ENCODE measurements at places on chromosomes 3 and 15.
A peak's percentile ranks its signal among the peaks of the same experiment; 100 is the strongest.

DNA sequence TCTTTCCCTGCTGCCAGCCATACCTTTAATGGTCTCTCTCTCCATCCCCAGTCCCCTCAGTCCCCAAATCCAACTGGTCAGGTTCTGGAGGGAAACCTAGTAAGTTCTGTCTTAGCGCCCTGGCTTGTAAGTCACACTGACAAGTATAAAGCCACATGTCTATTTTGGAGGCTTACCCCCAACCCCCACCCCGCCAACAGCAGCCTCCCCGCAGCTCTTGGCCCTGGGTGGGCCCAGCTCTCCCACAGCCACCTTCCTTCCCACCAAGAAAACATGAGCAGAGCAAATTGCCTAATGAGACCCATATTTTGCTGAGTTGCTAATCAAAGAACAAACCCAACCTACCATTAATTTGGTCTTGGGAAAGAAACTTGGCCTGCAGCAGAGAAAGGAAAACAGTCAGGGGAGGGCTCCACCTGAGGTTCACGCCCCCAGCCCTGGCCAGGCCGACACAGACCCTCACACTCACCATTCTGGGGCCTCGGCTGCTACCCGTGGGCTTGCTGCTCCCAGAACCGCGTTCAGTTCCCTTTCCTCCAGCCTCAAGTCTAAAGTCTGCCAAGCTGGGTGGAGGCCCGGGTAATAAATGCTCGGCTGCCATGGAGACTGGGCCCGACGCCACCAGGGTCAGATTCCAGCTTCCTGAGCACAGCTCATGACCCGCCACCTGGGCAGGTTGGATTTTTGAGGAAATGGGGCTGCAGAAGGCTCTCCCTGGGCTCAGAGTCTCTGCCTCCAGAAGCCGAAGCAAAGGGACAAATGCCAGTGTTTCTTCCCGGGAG is at the start of gene CALML4:
Gene CALML4, minus strand, starts transcription at position 557 of the 782 bp plus-strand sequence. Its CDS starts 85 bp downstream, at position 472.
- DNase-seq: no peak

GRCh38 chr3:105431200-105431599 is 64.5 kb downstream of the ALCAM start:
- DNase-seq: no peak

- no peak for DNase-seq
These were observed 734.5 kb upstream of the CADM2 start for GRCh38 chr3:84224262-84224661.

- DNase-seq: no peak
These were observed 751.7 kb upstream of the GOLIM4 start for GRCh38 chr3:168847291-168847883.

- no peak for DNase-seq
These were observed 31.1 kb downstream of the SGO1 start for GRCh38 chr3:20154928-20155327.

DNA sequence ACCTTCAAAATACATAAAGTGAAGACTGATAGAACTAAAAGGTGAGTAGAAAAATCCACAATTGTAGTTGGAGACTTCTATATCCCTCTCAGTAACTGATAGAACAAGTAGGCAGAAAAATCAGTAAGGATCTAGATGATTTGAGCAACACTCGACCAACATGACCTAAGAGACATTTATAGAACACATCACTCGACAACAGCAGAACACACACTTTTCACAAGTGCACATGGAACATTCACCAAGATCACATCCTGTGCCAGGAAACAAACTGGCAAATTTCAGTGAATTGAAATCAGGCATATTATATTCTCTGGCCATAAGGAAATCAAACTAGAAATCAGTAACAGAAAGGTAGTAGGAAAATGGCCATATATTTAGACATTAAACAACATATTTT is 37.1 kb downstream of the LYSMD4 start:
- no peak for DNase-seq

- DNase-seq: no peak
These were observed 234.2 kb upstream of the MDFIC2 start for GRCh38 chr3:70546679-70547078.

GRCh38 chr3:175198991-175199783 is 340.1 kb downstream of the NAALADL2 start:
- DNase-seq: no peak

DNA sequence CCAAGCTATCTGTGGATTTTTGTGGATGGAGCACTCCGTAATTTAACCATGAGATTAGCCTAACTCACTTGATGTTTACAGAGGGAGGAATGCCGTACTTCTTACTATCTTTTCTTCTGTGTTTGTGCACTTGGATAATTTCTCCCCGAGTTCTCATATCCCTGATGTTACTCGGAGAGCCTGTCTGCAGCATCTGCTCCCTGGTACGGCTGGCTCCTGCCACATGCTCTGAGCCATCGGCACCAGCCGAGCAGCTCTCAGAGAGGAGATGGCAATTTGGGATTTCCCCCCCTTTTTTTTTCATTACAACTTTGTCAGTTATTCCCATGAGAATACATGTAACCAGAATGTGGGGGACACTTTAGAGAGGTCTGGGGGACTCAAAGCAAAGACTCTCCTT is 155.0 kb downstream of the MCTP2 start:
- no peak for DNase-seq

- DNase-seq: no peak
These were observed 18.6 kb upstream of the IGSF10 start for GRCh38 chr3:151479452-151479851.

DNA sequence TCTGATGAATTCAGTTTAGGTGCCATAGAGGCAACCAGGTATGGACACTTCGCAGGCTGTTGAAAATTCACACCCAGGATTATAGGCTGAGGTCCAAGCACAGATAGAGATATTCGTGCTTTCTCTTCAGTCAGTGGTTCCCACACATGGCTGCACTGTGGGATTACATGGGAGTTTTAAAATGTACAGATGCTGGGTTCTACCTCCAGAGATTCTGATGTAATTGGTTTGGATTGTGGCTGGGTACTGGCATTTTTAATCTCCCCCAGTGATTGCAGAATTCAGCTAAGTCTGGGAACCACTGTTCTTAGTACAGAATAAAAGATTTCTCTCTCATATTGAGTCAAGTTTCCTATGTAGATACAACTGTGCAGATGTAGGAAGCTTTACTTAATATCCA is 91.6 kb downstream of the FOXB1 start:
- DNase-seq: no peak

DNA sequence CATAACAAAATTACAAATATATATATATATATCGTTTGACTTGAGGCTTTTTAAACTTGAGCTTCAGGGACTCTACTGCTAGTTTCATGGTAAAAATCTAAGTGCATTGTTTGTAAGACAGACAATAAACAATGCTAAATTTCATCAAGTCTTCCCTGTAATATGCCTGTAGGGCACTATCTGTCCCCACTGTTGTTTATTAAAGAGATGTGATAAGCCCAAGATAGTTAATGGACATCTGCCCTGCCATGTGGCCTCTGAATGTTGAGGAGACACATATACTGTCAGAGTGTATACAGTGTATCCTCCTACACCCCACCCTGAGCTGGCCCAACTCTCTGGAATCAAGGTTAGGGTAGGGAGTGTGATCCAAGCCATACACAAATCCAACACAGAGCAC is 15.1 kb upstream of the EIF1B start:
- DNase-seq: no peak

DNA sequence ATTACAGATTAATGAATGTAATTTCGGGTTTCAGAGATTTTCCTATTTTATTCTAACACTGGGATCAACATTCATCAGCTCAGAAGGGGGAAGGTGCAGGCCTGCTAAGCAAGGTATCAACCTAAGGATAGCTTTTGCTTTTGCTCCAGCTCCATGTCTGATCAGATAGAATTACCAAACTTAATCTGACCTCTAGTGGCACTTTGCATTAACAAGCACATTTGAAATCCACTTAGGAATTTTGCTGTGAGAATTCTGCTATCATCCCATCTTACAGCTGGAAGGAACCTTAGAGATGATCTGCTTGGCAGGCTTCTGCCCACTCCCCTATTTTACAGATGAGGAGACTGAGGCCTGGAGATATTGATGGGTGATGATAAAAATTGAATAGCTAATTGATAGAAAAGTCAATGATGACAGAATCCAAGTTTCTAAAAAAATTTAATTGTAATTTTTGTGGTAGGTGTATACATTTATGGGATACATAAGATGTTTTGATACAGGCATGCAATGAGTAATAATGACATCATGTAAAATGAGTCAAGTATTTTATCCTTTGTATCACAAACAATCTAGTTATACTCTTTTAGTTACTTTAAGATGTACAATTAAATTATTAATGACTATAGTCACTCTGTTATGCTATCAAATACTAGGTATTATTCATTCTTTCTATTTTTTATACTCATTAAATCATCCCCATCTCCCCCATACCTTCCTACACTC is 209.2 kb upstream of the ZPLD1 start:
- peak; percentile 33 for DNase-seq

DNA sequence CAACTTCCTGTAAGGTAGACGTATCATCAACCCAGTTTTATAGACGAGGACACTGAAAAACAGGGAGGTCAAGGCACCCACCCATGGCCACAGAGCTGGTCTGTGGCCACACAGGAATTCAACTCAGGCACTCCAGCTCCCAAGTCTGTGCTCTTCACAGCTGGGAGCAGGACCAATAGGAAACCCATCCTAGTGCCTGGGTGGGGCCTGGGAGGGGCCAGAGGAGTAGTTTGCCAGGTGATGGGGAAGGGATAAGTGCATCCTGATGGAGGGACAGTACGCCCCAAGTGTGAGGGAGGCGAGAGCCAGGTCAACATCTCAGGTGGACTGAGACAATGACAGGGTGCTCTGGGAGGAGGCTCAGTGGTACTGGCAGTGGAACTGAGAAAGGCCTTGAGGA is 22.0 kb downstream of the KIF9 start:
- DNase-seq: no peak

DNA sequence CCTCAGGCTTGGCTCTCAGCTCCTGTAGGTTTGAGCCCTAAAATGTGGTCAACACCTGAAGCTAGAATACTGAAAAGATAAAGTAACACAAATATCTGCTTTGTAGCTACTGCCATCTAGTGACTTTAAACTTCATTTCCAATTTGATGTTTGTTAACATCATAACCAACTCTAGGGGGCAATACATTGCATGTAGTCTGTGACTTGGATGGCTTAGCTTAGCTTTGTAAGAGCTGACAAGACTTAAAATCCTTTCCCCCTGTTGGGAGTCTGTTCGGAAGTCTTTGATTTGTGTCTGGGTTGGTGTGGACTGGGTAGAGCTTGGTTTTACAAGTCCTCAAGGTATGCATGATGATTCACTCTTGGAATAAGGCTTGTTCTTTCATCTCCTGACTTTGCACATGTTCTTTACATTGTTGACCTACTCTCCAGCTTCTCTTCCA is 51.7 kb downstream of the SCN11A start:
- DNase-seq: no peak

DNA sequence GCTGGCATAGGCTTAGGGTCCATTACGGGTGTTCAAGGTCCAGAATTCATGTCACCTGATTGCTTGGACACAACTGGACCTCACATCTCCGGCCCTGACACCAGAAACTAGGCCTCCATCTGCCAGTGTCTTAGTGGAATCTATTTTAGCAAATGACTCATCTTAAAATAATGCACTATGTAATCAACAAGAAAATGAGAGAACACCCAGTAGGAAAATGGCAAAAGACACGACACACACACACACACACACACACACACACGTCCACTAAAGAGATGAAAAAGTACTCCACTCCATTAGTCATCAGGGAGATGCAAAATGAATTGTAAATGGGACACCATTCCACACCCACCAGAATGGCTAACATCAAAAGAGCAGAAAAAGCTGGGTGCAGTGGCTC is 11.2 kb downstream of the APBA2 start:
- DNase-seq: no peak

- DNase-seq: no peak
These were observed 30.4 kb downstream of the BHLHE40 start for GRCh38 chr3:5009506-5010109.

- no peak for DNase-seq
These were observed 363.4 kb upstream of the C2CD4B start for GRCh38 chr15:62528505-62528904.

GRCh38 chr3:157786211-157786610 is 283.0 kb upstream of the VEPH1 start:
- no peak for DNase-seq

- DNase-seq: no peak
These were observed 31.9 kb upstream of the TSC22D2 start for GRCh38 chr3:150376001-150376848.

DNA sequence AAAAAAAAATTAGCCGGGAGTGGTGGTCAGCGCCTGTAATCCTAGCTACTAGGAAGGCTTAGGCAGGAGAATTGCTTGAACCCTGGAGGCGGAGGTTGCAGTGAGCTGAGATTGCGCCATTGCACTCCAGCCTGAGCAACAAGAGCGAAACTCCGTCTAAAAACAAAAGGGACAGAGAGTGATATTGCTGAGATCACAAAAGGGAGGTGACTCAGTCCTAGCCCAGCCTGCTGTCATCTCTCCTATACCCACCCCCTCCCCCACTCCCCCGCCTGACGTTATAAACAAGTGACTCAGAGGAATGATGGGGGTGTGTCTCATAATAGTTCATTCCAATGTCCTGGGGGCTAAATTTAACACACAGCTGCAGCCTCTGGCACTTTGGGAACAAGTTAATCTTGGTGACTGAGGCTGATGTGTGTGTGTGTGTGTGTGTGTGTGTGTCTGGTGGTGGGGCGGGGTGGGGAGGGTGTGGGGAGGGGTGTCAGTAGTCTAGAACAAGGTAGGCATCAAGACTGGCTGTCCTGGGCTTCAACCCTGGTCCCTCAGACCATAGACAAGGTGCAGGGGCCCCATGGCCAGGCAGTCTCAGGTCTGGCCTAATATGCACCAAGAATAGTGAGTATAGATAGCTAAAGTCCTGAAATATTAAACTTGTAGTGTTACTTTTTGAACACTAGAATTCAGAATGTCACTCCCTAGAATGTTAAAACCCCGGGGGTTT is 1.3 kb upstream of the KLHL40 start:
- DNase-seq: no peak

DNA sequence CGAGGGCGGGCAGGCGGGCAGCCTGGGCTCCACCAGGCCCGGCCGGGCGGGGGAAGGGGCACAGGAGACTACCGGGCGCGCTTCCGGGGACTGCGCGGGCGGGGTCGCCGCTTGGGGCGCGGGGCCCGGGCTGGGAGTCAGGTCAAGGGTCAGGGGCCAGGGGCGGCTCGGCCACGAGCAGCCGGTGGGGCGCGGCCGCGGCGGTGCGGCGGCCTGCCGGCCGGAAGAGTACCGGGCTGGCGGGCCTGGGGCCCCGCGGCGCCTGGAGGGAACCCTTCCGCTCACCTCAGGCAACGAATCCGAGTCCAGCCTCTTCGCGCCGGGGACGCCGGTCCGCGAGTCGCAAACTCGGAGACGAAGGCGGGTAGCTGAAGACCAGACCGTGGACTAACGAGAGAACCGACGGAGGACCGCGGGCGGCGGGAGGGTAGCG is 225 bp downstream of the RHOA start:
- peak; percentile 34 for DNase-seq

- no peak for DNase-seq
These were observed 63.9 kb downstream of the MEX3B start for GRCh38 chr15:81981908-81982307.

- no peak for DNase-seq
These were observed 117.1 kb downstream of the TPRA1 start for GRCh38 chr3:127473244-127474024.

- no peak for DNase-seq
These were observed 448.6 kb upstream of the CDIN1 start for GRCh38 chr15:36130641-36131310.
